NCI-H187 (cell line): ENCODE measurements at places on chromosomes 16 and 17.

DNA sequence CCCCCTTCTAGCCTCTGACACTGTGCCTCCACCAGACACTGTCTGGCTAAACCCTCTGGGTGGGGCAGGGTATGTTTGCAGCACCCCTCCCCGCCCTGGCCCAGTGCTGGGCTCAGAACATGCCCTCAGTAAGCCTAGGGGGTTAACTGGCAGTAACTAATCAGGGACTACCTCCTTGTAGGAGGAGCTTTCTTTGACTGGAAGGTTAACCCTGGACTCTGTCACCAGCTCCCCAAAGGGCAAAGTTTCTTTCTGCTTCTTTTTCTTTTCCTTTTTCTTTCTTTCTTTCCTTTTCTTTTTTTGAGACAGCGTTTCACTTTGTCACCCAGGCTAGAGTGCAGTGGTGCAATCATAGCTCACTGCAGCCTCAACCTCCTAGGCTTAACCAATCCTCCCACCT, 76.8 kb downstream of the PLXDC1 start:
- DNase-seq = no peak

- DNase-seq = no peak
Measured at GRCh38 chr16:86786994-86787393, 208.6 kb downstream of the FOXL1 start.

DNA sequence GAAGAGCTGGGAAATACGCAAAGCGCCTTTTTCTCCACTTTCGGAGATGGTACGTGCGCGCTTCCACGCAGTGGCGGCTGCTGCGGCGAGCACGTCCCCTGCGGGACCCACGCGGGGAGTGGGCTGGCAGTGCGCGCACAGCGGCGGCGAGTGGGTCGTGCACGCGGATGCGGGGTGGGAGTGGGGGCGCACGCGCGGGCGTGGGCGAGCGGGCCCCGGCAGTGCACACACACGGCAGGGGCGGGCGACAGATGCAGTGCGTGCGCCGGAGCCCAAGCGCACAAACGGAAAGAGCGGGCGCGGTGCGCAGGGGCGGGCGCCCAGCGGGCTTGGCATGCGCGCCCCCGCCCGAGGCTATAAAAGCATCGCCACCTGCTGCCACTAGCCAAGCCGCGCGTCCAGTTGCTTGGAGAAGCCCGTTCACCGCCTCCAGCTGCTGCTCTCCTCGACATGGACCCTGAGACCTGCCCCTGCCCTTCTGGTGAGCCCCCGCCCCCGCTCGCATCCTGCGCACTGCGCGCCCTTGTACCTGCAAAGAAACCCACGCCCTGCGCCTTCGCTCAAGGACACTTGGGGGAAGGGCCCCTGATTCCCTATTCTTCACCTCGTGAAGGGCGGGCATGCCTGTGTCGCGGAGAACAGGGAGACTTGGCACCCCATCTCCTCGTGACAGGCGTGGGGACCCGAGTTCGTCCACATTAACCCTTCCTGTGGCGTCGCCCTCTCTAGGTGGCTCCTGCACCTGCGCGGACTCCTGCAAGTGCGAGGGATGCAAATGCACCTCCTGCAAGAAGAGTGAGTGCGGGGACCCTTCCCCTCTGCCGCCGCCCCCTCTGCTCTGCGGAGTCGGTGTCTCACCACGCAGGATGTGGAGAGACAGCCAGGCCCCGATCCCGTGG, at the start of gene MT3:
Gene MT3, plus strand, starts transcription at position 388 of the 899 bp plus-strand sequence. Its CDS starts 63 bp downstream, at position 451.
- no peak for DNase-seq

- DNase-seq = no peak
Measured at GRCh38 chr16:29804020-29804419, 2.3 kb upstream of the MAZ start.

DNA sequence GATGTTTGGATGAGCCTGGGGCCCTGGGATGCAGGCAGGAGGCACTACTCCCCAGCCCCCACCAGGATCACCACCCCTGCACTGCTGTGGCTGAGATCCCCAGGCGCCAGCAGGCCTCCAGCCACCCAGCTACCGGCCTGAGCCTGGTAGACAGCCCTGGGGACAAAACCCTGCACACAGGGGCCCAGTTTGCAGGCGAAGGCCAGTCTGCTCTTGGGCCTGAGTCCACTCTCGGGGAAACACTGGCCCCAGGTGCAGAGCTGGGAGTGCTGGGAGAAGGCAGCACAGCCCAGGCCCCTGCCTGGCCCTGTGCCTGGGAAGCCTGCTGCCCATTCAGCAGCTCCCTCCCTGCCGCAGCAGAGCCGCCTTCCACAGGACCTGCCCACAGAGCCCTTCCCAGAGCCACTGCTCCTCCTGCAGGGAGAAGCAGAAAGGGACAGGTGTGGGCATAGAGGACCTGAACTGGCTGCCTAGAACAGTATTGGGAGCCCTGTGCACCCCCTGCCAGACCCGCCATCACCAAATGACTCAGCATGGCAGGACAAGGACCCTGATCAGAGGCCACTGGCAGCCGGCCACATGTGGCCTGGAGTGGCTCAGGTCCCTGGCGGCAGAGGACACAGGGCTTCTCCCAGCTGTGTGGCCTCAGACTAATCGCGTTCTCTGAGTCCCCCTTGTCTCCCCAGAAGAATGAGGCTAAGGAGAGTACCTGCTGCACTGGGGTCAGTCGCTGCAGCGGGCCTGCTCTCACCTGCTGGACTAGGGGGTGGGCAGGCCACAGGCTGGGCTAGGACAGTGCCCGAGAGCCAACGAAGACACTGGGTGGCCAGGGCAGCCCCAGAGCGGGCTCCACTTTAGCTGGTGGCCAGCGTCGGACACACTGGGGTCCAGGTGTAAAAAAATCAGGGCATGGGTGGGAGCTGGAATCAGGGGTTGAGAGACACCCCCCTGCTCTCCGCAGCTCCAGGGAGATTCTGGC, 10.7 kb downstream of the MSRB1 start:
- DNase-seq = no peak

GRCh38 chr16:72536723-72537435, 364.9 kb upstream of the PMFBP1 start:
- DNase-seq = no peak

DNA sequence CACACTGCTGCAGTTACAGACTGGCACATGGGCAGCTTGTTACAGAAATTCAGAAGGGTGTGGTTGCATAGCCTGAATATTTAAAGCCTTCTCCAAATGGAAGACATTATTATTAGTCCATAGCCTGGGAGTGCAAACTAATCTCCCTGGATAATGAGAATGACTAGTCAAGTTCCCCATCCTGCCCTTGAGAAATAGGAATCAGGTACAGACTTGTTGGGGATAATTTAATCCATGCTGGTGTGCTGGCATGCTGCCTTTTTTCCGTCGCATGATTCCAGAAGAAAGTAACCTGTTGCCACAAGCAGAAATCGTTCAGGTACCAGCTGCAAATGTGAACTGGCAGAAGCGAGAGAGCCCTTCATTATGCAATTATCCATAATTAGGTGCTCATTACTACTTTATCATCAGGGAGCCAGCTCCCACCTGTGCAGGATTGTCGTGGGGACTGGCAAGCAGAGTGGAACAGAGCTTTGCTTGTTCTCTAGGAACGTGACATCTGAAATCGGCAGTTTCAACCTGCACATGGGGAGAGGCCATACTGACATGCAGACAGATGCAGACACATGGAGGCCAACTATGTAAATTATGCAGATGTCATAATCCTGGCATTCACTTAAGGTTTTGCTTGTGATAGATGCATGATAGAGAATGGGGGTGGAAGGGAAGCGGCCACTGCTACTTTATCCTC, 419.4 kb downstream of the PMP22 start:
- no peak for DNase-seq

GRCh38 chr17:9937241-9937761, 32.2 kb upstream of the RCVRN start:
- DNase-seq = no peak

DNA sequence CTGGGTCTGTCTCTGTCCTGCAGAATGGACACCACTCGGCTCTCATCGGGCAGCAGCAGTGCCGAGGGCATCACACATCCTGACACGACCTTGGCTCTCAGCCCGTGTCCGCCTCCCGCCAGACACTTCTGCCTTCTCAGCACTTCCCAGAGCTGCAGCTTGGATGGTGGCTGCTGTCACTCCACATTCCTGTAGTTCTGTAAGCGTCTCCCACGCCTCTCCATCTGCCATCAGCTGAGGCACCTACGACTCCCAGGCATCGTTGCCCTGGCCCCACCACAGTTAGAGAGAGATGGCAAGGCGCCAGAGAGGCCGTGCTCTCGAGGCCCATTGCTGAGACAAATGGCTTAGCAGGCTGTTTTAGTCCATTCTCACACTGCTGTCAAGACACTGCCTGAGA, 195.9 kb upstream of the CHMP6 start:
- no peak for DNase-seq

- DNase-seq = no peak
Measured at GRCh38 chr17:79678736-79679255, 51.9 kb upstream of the ENPP7 start.

DNA sequence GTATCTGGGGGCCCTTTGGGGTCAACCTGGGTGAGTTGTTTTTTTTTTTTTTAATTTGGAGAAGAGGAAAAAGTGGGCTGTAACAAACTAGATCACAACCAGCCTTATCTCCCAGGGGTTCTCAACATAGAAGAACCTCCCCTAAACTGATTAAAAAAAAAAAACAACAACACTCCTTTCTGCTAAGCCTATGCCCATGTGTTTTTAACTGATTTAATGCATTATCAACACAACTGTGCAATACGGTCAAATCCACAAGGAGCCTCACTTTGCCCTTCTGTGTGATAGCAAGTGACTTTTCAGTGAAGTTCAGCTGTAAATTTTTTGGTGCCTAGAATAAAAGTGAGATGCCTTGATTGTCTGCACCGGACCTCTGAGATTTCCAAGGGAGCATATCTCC, 646 bp downstream of the MYH11 start:
- no peak for DNase-seq

DNA sequence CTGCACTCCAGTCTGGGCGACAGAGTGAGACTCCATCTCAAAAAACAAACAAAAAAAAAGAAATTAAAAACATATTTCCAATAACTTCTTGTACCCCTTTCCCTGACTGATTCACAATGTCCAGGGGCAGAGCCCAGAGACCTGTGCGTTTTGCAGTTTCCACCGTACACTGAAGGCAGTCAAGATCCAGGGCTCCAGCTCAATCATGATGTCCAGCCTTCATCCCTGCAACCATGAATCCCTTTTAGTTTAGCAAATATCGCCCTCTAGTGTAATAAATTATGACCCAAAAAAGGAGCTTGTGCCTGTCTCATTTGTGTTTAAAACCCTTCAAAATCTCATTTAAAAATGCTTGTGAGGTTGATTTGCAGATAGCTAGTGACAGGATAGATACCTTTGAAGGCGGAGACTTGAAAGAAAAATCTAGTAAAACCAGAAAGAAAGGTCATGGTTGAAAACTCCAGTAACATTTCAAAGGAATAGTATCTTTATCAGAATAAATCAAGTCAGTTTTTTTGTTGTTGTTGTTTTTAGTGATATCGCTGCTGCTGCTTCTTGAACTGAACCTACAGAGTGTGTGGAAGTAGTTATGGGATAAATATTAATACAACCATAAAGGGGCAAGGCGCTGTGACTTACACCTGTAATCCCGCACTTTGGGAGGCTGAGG, 3.7 kb upstream of the ERN1 start:
- DNase-seq = no peak

DNA sequence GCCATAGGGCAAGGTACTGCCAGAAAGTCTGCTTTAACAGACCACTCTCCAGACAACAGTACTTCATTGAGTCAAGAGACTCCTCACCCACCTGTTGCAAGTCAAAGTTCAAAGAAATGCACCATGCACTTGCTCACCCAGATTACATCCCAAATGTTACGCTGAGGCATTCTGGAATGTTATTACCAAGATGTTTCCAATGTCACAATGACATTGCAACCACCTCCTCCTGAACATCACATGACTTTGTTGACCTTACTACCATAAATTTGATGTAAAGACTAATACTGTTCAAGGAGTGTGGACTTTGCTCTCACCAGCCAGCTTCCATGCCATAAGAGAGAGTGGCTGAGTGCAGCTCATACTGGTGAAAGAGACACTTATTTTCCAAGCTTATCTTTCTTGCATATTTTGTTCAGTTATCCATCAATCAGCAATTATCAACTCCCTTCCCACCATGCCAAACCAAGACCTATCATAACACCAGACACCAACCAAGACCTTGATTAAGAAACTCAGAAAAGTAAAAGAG, 58.5 kb upstream of the BCAR1 start:
- DNase-seq = no peak

DNA sequence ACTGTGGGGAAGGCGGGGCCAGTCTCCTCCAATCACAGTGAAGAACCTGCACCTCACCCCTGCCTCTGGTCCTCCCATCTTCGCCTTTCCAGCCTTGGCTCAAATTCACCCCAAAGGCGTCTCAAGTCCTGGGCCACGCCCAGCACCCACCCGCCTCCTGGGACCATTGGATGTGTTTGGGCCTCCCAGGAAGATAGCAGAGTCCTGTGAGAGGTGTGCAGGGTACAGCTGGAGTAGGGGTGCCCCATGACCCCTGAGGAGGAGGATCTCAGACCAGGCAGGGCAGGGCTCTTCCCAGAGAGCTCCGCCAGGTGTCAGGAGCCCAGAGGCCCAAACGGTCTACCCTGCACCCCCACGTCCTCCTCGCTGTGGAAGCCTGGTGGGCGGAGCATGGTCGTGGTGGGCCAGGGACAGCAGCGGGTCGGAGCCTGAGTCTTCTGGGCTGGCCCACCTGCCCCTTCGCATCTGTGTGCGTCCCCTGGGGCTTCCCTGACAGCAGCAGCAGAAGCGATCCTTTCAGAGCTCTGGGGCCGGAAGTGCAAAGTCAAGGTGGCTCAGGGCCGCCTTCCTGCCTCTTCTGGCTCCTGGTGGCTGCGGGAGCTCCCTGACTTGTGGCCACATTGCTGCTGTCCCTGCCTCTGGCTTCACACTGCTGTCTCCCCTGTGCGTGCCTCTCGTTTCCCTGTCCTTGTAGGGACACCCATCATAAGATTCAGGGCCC, 34.9 kb upstream of the ZNF469 start:
- DNase-seq = no peak

GRCh38 chr17:70896843-70897242, 727.5 kb downstream of the KCNJ2 start:
- no peak for DNase-seq

DNA sequence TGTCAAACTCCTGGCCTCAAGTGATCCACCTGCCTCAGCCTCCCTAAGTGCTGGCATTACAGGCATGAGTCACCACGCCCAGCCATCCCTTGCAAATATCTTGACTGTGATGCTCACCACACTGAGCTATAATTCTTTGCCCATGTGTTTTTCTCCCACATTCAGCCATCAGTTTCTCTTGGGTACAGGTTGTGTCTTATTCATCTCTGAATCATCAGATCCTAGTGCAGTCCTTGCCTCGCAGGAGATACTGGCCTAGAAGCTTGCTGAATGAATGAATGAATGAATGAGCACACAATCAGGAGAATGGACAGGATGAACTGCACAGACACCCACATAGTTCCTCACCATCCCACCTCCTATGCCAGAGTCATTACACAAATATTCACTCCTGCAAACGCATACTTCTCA, 24.4 kb upstream of the ETV4 start:
- DNase-seq = no peak

DNA sequence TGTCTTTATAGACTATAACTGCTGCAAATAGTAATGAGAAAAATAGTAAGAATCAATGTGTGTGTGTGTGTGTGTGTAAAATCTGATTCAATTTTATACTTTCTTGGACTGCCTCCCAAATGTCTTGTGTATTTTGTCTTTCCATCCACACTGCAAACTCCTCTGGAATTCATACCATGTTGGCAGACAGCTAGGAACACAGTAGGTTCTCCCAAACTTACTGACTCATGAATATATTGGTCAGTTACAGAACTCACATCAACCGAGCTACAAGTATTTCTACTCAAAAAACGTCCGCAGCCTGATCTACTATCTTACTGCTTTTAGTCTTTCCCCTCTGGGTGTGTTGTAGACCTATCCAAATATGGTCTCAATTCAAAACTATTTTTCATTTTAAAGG, 542.7 kb upstream of the PSMD7 start:
- no peak for DNase-seq

GRCh38 chr17:81867170-81867990, 3.8 kb downstream of the ARHGDIA start:
- no peak for DNase-seq
